ENCODE measurements at places on chromosomes 7 and 10. TPM values are rescaled to one million over a fixed set of nuclear protein-coding genes. Genes with fewer than 3 reads are reported as not detected.

TECTB gene
- polyA plus RNA-seq: not detected

MMP21 gene
- polyA plus RNA-seq: not detected

CPXM2 gene
- not detected for polyA plus RNA-seq

SOSTDC1 gene
- 0.81 TPM for polyA plus RNA-seq

HOXA2 gene
- polyA plus RNA-seq: not detected

CTBP2 gene
- 69.7 TPM for polyA plus RNA-seq

SFR1 gene
- 1.5 TPM for polyA plus RNA-seq

CPA2 gene
- polyA plus RNA-seq: not detected

EPHA1 gene
- polyA plus RNA-seq: 0.26 TPM

BMPR1A gene
- polyA plus RNA-seq: 12.7 TPM

GRM3 gene
- not detected for polyA plus RNA-seq

CLCN1 gene
- 0.12 TPM for polyA plus RNA-seq

KNDC1 gene
- 1.4 TPM for polyA plus RNA-seq

PHKG1 gene
- polyA plus RNA-seq: 0.91 TPM

EVX1 gene
- polyA plus RNA-seq: not detected

TMEM229A gene
- 0.88 TPM for polyA plus RNA-seq

SSC4D gene
- 2.0 TPM for polyA plus RNA-seq

MBL2 gene
- not detected for polyA plus RNA-seq

KLF14 gene
- not detected for polyA plus RNA-seq

PUS7 gene
- polyA plus RNA-seq: 18.8 TPM

SLC13A1 gene
- not detected for polyA plus RNA-seq

CHN2 gene
- polyA plus RNA-seq: 0.02 TPM

TBC1D12 gene
- polyA plus RNA-seq: 1.8 TPM

PRPS1L1 gene
- polyA plus RNA-seq: not detected

HDAC9 gene
- polyA plus RNA-seq: 11.6 TPM

CPN1 gene
- polyA plus RNA-seq: not detected

H2BK1 gene
- not detected for polyA plus RNA-seq

TNRC18 gene
- polyA plus RNA-seq: 34.4 TPM

PON1 gene
- not detected for polyA plus RNA-seq

VSTM4 gene
- 0.39 TPM for polyA plus RNA-seq

RAB19 gene
- polyA plus RNA-seq: not detected

CNPY1 gene
- not detected for polyA plus RNA-seq

RBM20 gene
- 0.64 TPM for polyA plus RNA-seq

SLC13A4 gene
- polyA plus RNA-seq: 0.23 TPM

MRC1 gene
- polyA plus RNA-seq: not detected

IRF5 gene
- 0.62 TPM for polyA plus RNA-seq

TMEM178B gene
- 0.20 TPM for polyA plus RNA-seq

AMPH gene
- 0.05 TPM for polyA plus RNA-seq

SLC16A12 gene
- 0.13 TPM for polyA plus RNA-seq

HOXA5 gene
- not detected for polyA plus RNA-seq
